RKO (cell line): ENCODE measurements at places on chromosomes 13 and 19.

GRCh38 chr13:23445794-23446193, 12.3 kb upstream of the SACS start:
- DNase-seq = no peak

DNA sequence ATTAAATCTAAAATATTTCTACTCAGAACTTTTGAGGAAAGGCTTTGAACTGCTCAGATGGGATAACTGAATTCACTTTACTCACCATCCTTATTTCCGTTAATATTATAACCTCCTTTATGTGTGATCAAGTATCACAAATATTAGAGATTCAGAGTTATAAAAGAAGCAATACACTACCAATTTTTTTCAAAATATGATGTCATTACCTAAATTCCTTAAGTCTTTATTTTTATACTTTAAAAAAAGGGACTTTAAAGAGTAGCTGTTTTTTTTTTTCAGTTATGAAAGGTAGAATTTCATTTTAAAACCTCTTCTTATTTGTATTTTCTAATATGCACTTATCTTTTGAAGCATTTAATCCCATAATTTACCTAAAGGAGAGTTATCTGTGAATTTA, 239.5 kb downstream of the DIAPH3 start:
- no peak for DNase-seq

GRCh38 chr19:31718898-31719297, 369.7 kb upstream of the TSHZ3 start:
- DNase-seq = no peak

- no peak for DNase-seq
Measured at GRCh38 chr13:48892688-48893075, 83.0 kb upstream of the FNDC3A start.

GRCh38 chr13:36453516-36453915, 21.2 kb downstream of the CCNA1 start:
- peak; percentile 14 for DNase-seq

- DNase-seq = no peak
Measured at GRCh38 chr13:44098559-44098958, 218.9 kb downstream of the LACC1 start.

- no peak for DNase-seq
Measured at GRCh38 chr19:39508629-39509028, 6.3 kb upstream of the SELENOV start.

GRCh38 chr19:12034198-12034597, 1.3 kb downstream of the ZNF433 start:
- no peak for DNase-seq

DNA sequence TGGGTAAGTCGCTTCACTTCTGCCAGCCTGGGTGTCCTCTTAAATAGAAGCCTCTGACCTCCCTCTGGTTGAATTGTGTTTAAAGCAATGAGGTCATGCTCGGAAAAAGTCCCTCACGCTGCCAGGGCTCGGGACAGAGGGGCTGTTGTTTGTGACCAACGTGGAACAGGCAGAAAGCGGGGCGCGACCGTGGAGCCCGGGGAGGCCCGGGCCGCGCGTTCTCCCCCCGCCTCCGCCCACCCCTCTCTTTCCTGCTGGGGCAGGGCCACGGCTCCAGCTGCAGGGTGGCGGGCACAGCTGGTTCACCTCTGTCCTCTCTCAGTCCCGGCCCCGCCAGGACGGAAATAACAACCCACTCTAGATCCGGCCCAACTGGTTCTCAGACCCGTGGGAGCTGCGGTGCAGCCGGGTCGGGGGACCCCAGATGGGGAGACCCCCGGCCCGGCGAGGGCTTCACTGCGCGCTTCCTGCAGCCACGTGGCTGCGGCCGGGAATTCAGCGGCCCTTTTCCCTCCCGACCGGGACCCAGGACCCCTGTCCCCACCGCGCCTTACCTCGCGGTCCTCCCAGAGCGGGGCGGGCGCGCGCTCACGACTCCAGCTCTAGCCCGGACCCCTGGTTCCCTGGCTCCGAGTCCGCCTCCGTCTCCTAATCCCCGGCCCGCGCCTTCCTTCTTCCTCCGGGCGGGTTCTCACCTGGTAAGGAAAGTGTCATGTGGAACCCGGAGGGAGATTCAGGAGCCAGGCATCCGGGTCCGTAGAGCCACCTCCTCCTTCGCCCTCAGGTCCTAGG, 1.9 kb downstream of the CDC42EP5 start:
- peak; percentile 52 for DNase-seq

DNA sequence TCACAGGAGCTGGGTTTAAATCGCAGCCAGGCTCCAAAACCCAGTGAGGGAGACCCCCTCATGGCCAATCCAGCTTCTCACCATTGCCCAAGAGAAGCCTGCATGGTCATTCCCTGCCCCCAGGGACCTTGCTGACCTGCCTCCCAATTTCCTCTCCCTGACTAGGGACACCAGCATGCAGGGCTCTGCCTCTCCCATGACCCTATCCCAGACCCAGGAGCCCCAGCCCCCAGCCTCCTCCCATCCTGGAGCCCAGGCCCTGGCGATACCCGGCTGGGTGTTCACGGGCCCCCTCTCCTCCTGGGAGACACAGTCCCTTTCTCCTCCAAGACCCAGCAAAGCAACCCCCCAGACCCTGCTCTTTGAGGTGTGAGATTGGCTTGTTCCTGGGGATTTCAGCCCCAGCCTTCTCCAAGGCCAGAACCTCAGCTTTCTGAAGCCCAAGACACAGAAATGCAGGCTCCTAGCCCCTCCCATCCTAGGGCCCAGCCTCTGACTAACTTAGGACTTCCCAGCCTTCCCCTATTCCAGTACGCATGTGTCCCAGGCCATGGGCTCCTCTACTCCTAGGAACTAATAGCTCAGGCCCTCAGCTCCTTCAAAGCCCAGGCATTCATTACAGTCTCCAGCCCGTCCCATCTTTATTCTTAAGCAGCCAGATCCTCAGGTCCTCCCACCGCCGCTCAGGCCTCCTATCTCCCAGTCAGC, 1.1 kb downstream of the GYS1 start:
- DNase-seq = peak; percentile 89

DNA sequence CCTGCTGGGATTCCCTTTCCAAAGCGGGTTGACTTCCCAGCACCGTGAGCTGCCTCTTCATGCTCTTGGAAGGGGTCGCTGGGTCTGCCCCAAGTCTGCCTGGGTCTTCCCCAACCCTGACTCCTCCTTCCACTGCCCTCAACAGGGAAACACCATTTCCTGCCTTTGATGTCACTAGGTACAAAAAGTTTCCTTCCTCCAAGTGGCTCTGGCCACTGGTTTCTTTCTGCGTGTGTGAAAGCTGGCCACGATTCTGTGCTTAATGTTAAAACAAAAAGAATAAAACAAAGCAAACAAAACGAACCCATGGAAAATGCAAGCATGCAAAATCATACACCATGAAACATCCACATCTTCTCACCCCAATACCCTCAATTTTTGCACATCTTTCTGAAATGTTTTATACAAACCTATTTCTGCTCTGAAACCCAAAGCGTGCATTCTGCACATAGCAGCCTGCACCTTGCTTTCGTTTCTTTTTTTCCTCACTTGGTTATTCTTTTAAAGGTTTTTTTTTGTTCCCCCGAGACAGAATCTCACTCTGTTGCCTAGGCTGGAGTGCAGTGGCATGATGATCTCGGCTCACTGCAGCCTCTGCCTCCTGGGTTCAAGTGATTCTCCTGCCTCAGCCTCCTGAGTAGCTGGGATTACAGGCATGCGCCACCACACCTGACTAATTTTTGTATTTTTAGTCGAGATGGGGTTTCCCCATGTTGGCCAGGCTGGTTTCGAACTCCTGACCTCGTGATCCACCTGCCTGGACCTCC, 12.5 kb upstream of the TNFSF9 start:
- no peak for DNase-seq

GRCh38 chr19:12766051-12766521, 9.3 kb downstream of the HOOK2 start:
- peak; percentile 89 for DNase-seq

GRCh38 chr13:80436571-80437169, 95.7 kb upstream of the SPRY2 start:
- DNase-seq = no peak

- DNase-seq = no peak
Measured at GRCh38 chr19:14053032-14053431, 8.8 kb downstream of the PALM3 start.

GRCh38 chr19:35138305-35138892, at the start of gene FXYD1:
FXYD1 (plus strand) TSS chr19:35138824; CDS start chr19:35140080, 1,256 bp downstream.
- no peak for DNase-seq

DNA sequence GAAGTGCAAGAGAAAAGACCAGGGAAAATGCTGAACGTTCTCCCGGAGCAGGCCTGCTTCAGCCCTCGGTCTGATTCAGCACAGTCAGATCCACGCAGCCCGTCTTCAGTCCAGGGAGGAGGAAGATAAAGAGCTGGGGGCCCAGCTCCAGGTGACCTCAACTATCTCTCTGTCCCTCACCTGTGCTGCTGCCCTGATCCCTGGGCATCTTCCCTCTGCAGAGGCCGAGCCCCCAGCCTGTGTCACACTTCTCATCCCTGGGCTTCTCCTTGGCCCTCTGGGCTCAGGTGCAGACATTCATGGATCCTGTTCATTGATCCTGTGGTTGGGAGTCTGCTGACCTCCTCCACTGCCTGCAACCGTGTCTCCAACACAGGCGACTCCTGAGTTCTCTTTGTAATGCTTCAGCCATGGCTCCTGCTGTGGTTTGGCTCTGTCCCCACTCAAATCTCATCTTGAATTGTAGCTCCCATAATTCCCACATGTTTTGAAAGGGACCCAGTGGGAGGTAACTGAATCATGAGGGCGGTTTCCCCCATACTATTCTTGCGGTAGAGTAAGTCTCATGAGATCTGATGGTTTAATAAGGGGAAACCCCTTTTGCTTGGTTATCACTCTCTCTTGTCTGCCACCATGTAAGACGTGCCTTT, 27.9 kb downstream of the COL4A2 start:
- no peak for DNase-seq

GRCh38 chr19:47895165-47895782, 9.2 kb upstream of the SULT2A1 start:
- DNase-seq = no peak

DNA sequence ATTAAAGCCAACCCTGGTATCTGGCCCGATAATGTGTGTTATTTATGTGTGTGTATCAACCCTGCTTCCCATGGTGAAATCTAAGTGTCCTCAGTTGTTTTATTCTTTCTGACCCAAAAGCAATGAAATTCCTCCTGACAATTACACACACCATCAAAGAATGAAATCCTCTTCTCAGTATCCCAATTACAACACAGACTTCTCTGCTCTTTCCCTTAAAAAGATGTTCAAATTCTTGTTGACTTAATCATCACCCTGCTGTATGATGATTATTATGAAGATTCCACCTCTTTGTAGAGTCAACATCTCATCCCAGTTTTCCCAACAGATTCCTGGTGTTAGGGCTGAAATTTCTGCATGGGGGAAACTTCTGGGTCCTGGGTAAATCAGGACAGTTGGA, 8.9 kb upstream of the TRPC4 start:
- DNase-seq = no peak

GRCh38 chr13:26579580-26579979, 22.1 kb downstream of the WASF3 start:
- DNase-seq = no peak

DNA sequence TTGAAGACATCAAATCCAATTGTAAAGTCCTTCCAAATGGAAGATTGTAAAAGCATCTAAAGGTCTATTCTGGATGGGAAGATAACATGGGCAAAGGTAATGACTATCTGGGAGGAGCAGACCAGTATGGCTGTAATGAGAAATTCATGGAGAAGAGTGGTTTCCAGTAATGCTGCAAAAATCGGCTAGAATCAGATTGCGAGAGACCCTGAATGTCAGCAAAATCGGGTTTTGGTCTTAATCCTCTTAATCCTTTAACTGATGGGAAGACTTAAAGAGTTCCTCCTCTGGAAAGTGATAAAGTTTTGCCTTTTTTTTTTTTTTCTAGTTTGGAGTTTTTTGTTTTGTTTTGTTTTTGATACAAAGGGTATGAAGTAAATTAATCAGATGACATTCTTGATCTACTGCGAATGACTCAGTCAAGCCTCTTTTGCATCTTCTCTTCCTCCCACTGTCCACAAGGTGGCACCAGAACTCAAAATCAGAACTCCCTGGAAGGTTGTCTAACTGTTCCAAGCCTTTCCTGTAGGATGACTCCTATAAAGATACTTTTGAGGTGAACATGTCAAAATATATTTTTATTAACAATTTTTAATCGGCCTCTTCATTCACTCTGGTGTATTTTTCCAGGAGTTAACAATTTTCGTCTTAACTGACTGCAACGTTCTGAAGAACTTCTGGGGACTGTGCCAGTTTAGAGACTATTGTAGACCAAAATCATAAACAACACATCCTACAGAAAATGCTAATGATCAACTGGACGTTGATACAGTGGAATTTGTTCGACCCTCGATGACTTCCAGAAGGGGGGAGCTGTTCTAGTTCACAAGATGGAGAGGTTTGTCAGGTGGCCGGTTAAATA, 213.3 kb upstream of the MIR17HG start:
- peak; percentile 81 for DNase-seq

DNA sequence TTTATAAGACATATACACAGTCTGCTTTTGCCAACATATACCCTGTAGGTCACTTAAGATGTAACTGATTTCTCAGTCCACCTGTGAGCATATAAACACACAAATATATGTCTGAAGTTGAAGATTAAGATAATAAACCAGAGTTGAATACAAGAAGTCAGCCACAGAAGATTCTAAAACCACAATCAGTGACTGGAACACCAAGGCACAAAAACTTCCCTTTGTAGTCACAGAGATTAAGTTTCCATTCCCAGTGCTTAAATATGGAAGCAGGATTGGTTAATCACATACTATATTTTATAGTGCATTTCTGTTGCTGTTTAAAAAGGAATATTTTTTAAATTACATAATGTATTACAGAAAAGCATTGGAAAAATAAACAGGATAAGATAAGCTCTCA, 39.9 kb downstream of the MTMR6 start:
- no peak for DNase-seq

GRCh38 chr13:33197541-33197971, 88.0 kb downstream of the STARD13 start:
- no peak for DNase-seq

DNA sequence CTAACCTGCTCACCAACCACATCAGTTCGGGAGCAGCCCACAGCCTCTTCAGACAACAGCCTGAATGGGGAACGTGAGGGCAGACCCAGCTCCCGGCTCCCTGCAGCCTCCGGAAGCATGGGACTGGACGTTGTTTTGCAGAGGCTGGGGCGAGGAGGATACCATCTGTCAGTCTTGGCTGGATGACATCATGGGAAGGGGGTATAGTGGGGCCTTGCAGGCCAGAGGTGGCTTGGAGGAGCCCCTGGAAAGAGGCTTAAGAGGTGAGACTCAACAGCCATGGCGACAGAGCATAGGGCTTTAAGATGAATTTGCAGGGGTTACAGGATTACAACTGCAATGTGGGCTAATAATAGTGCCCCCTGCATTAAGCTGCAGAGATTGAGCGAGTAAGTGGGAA, 1.5 kb downstream of the FXYD3 start:
- DNase-seq = no peak

- DNase-seq = no peak
Measured at GRCh38 chr13:94414141-94414540, 65.3 kb downstream of the DCT start.

GRCh38 chr13:67224148-67224846, 5.8 kb downstream of the PCDH9 start:
- peak; percentile 80 for DNase-seq

- DNase-seq = no peak
Measured at GRCh38 chr13:27018882-27019281, 152.7 kb downstream of the USP12 start.

- DNase-seq = no peak
Measured at GRCh38 chr19:11541238-11541637, 2.6 kb downstream of the CNN1 start.

- no peak for DNase-seq
Measured at GRCh38 chr13:30037766-30038165, 187.3 kb upstream of the UBL3 start.
